ENCODE measurements at places on chromosomes 13 and 19.

DNA sequence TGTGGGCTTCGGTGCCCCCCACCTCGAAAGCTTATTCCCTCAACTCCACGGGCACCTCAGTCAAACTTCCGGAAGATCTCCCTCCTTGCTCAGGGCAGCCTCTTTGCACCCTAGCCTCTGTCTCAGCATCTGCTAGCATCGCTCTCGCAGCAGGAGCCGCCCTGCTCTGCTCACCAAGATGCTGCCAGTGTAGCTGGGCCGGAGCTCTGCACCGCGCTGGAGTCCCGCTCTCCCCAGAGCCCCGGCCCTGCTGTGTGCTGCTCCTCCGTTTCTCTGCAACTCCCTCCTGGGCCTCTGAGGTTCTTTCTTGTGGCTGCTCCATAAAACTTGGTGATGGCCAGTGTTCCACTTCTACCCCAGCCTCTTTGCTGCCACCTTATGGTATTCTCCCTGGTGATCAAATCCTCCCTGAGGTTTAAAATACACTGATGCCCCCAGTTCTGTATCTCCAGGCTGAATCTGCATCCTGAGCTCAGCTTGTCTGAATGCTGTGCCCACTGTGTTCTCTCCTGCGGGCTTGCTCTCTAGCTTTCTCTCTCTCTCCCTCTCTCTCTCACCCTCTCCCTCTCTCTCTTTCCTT lies 198.0 kb downstream of the UQCRFS1 start:
- no peak for DNase-seq

GRCh38 chr19:41076286-41076685 lies 12.0 kb upstream of the CYP2A13 start:
- DNase-seq, result no peak

- no peak for DNase-seq
Measured at GRCh38 chr19:58166268-58166667, 15.7 kb upstream of the ZNF329 start.

DNA sequence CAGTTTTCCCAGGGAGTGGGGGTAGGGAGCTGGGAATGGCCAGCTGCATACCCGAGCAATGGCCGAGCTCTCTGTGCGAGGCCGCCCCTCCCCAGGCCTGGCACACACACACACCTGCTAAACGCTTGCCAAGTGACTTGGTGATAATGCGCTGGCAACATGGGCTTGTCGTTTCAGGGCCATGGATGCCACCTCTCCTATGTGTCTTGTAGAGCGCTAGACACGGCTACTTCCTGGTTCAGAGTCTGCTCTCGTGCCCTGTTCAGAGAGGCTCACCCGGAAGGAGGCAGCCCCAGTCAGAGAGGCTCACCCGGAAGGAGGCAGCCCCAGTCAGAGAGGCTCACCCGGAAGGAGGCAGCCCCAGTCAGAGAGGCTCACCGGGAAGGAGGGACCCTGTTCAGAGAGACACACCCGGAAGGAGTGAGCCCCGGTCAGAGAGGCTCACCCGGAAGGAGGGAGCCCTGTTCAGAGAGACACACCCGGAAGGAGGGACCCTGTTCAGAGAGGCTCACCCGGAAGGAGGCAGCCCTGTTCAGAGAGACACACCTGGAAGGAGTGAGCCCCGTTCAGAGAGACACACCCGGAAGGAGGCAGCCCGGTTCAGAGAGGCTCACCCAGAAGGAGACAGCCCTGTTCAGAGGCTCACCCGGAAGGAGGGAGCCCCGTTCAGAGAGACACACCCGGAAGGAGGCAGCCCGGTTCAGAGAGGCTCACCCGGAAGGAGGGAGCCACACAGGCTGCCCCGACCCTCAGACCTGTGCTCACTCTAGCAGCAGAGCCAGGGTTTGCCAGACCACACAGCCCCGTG lies 4.2 kb downstream of the ADPRHL1 start:
- DNase-seq, result no peak

DNA sequence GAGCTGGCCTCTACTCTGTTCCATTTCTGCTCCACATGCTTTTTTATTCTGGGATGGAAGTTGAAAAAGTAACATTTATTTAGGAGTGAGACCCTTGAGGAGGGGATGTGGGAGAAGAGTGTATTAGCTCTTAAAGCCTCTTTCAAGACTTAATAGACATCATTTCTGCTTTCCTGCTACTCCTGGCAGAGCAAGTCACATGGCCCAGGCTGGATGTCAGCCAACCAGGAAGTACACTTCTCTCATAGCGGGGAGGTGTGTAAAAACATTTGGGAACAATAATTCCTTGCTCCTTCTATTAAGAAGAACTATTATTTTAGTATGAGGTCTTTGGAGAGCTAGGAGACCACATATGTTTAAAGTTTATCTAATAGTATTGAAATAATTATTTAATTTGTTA lies 40.6 kb upstream of the FAM216B start:
- no peak for DNase-seq

- no peak for DNase-seq
Measured at GRCh38 chr19:14614099-14614412, 31.2 kb downstream of the CLEC17A start.

DNA sequence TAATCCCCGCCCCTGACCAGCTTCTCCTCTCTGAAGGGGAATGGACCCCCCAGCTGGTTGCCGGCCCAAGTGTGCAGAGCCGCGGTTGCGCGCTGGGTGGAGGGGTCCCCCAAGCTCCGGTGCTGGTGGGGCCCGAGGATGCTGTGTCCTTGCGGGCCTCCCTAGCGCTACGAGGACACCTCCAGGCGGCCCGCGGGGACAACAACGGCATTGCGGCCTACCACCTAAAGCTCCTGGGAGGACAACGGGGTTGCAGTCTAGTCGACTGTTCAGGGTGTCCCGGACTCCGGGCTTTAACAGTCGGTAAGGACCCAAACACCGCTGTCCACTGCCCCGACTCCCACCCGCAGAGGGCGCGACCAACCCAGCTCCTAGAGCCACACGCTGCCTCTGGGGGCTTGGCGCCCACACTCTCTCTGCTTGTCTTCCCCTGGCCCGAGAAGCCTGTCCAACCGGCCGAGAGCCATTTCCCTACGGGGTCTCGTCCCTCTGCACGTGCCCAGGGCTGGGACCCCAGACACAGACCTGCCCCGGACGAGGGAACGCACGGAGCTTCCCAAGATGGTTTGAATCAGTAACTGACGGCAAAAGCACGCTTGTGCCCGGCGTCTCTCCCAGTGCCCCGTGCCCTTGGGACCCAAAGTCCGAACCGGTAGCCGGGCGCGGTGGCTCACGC lies 927 bp upstream of the SDHAF1 start:
- no peak for DNase-seq

- no peak for DNase-seq
Measured at GRCh38 chr19:37329686-37330085, 41.2 kb upstream of the ZNF527 start.

DNA sequence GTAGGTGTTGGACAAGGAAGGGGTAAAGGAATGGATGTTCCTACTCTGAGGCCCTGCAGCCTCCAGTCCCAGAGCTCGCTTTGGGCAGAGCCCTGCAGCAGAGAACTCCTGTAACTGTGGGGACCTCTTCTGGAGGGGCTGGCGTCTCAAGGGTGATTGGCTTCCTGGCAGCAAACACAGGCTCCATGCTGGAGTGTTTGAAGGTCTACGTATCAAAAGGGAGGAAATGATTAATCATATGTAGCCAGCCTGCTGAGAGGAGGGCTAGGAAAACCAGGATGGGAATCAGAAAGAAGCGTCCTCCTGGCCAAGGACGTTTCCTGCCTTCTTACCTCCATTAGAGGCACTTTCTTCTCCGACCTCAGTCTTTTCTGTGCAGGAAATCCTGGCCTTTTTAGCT lies 208.5 kb downstream of the TSHZ3 start:
- DNase-seq, result no peak

DNA sequence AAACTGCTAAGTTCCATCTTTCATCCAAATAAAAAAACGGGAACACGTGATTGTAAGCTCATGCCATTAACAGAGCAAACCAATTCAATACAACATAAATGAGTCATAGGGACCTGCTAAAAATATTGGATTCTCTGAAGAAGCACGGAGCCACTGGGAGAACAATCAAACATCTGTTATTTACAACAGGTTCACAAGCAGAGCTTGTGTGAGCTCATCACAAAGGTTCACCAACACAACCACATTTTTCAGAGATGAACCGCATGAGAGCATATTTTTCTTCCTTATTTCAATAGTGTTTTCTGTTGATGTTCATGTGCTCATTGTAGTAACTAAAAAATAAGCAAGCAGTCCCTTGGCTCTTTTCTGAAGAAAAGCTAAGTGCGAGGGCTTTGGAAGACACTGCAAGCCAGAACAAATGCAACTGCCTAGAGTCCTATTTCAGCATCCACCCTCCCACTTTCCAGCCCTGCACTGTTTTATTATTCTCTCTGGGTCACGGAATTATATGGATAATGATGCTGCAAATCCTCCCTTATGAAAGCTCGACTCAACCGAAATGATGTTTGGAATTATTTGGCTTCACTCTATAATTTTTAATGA lies 545.8 kb downstream of the LIG4 start:
- DNase-seq, result no peak
